ENCODE measurements at places on chromosomes 16 and 17.
A peak's percentile ranks its signal among the peaks of the same experiment; 100 is the strongest.

- no peak for DNase-seq
These were observed 206.5 kb upstream of the CDH5 start for GRCh38 chr16:66159987-66160386.

- DNase-seq, result no peak
These were observed 7.5 kb upstream of the CSNK2A2 start for GRCh38 chr16:58205276-58206036.

DNA sequence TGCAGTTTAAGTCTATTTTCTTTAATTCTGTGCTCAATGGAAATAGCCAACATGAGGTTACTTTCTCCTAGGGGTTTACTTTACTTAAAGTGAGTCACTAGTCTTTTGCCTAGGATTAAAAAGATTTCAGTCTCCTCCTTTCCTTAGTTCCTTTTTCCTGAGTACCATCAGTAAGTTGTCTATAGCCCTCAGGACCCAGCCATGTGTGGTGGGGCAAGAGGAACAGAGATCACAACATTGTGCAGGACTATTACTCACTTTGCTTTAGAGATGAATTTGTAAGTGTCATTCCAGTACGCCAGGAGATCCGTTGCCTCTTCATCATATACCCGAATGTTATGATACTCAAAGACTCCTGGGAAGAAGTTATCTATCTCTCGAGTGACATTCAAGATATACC is 27.7 kb upstream of the CORO6 start:
- DNase-seq, result no peak

DNA sequence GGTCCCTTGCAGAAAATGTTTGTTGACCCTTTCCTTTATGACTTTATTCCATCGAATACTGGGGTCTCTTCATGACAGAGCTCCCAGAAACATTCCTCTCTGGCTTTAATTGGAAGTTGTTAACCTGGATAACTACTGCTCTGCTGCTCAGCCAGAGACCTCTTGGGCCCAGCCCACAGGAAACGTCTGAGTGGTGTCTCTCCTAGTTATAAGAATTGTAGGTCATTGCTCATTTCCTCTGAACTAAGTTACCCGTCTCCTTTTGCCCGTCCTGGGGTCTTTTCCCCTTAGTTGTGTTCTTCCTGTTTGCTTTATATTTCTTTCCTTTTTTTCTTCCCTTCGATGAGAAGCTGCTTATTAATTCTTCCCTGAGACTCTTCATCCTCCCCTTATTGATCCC is 9.0 kb downstream of the MAP2K6 start:
- DNase-seq, result no peak

- no peak for DNase-seq
These were observed 24.6 kb downstream of the VAT1L start for GRCh38 chr16:77812856-77813500.

- DNase-seq, result no peak
These were observed 11.8 kb downstream of the SIAH1 start for GRCh38 chr16:48373258-48374029.

GRCh38 chr16:20833086-20833485 is 26.8 kb downstream of the REXO5 start:
- no peak for DNase-seq

DNA sequence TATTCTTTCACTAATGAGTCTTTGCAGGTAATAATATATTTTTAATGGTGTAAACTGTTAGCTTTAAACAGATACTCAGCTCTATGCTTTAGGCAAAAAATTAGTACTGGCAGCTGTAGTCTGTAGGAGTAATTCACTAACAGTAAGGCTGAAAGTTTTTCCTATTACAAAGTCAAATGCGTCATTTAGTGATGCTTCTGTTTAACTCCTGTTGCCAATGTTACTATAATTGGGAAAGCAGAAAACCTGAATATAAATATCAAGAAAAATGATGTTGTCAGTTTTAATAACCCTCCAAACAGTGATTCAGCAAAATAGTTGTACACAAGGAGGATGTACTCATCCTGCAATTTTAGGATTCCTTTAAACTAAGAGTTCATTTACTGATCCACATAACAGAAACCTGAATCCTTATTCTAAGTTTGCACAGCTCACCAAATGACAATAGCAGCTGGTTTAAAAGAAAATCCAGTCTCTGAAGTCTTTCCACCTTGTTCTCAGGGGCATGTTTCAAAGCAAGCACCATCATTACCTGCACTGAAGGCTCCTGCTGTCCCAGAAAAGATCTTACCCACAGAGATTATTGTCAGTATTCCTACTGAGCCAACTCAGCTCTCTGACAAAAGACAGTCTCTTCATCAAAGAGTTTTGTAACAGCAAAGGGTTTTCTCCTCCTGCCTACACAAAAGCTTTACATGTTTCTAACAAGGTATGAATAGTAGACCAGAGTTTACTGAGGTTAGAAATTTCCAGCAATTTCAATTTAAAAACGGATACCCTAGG is 4.2 kb downstream of the CDR2 start:
- no peak for DNase-seq

- no peak for DNase-seq
These were observed 12.1 kb downstream of the HYDIN start for GRCh38 chr16:71218306-71218963.

DNA sequence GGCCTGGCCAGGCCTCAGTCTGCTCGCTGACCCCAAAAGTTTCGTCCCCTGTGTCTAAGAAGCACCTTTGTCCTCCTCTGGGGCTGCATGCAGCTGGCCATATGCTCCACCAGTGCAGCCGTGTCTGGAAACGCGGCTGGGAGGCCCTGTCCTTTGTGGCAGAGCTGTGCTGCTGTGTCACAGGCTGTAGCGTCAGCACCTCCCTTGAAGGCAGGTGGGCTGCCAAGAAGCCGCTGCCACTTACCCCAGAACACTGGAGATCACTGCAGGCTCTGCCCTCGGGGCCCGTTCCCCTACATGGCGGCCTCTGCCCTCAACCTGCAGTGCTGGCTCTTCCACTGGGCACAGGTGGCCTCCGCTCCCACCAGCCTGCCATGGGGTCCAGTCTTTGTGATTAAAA is 15.7 kb upstream of the MC1R start:
- no peak for DNase-seq

DNA sequence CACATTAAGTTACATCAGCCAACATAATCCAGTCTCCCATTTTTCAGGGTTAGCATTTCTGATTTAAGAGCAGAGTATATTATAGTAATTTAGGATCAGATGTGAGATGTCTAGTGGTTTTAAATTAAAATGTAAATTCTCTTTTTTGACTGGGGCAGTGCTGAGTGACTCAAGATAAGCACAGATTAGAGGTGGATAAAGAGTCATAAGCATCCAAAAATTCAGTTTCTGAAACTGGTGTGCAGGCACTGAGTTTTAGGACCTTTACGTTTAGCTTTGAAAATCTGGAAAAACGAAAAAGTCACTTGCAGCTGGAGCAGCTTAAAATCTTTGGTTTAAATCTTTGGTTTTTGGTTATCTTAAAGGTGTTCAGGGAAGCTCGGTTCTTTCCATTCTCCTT is 190.7 kb downstream of the FTO start:
- DNase-seq, result no peak

- DNase-seq, result peak; percentile 23
These were observed 431 bp downstream of the SLFN11 start for GRCh38 chr17:35372846-35373533.

DNA sequence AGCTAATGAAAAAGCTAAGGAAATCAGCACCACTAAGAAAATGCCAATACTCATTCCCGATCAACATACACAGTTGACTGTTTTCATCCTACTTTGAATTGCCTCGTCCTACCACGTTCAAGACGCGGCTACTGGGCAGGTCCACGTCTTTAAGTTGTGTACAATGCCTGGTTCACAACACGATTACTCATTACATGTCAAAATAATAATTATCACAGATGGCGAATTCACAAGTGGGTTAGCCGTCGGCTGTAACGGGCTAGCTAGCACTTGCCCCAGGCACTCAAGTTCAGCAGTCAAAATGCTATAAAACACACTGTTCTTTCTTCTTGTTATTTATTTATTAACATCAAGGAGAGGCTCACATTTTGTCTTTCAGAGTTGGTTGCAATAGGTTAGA is 124.2 kb downstream of the ZFHX3 start:
- DNase-seq, result no peak

DNA sequence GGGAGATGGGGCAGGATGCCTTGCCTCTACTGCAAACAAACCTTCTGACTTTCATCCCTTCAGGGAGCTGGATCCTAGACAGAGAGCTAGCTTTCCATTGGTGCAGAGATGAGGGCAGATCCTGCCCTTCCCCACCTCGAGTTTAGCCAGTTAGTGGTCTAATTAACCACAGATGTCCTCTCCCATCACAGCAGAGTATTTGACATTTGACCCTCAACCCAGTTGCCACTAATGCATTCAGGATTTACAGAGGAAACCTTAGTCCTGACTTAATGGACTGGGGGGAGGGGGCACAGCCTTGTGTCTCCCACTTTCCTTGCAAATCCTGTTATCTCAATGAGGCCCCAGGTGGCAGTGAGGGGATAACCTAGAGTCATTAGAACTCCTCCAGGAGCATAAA is 10.2 kb downstream of the PIP4K2B start:
- no peak for DNase-seq

DNA sequence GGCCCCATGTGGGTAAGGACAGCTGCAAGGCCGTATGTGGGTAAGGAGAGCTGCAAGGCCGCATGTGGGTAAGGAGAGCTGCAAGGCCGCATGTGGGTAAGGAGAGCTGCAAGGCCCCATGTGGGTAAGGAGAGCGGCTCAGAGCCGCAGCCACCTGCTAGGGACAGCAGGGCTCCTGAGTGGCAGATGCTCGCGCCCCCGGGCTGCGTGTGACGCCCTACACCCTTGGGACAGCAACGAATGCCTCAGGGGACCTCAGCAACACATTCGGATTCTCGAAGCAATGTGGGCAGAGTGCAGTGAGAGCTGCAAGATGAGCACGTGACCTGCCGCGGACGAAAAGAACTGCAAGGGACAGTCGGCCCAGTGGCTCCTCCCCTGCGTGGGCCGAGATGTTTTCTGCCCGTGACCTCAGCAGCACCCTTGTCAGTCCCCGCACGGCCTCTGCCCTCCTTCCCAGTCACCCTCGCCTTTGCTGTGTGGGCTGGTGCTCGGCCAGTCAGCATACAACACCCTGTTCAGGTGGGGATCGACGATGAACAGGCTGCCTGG is 9.6 kb upstream of the SLC38A8 start:
- no peak for DNase-seq

DNA sequence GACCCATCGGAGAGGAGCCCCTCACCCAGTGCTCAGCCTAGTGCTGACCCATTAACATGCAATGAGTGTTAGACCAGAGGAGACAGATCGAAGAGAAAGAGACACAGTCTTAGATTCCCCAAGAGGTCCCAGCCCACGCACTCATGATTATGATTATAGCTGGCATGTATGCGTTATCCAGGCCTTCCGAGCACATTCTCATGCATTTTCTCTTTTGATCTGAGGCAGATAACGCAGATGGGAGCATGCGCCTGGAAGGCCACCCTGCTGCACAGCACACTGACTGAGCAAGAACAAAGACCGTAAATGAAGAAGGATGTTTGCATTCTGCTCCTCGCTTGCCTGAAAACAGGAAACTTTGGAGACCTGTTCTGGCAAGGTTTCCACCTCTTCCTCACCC is 232.7 kb downstream of the SOX9 start:
- no peak for DNase-seq

DNA sequence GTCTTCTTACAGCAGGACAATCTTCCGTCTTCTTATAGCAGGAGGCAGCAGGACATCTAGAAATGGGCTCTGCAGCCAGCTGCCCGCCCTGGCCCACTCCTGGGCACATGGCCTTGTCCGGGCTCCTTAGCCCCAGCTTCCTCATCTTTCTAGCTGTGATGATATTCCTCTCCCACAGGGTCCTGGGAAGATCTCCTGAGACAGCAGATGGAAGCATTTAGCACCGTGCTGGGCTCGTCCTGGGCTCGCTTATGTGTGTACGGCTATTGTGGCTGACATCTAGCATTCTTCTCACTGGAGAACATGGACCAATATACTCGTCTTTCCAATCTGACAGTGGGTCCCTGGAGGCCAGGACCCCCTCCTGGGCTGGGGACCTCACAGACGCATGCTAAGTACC is 48.5 kb downstream of the TIMM22 start:
- DNase-seq, result no peak

DNA sequence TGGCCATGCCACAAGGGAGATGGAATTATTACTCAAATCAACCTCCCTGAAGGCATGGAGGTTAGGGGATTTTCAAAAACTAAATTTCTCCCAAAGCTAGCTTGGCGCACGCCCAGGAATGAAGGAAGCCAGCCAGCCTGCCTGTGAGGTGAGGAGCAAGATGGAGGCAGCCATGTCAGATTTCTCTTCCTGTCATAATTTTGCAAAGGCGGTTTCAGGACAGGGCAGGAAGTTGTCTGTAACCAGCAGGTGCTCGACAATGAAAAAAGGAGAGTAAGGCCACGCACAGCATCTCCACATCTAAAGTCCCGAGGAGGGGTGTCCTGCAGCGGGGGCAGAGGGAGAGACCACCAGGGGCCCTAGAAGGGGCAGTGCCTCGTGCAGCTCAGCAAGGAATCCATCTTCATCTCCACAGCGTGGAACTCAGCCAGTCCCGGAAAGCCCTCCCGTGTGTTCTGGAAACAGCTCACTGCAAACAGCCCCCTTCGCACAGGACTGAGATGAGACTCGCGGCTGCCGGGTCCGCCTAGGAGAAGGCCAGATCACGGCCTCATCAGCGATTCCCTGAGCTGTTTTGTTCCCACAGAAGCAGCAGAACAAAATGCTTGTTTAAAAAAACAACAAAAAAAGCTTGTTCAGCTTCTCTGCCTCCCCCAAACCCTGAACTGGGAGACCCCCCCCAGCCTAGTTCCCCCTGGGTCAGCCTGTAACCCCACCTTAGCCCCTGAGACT is 47.8 kb downstream of the SLC7A5 start:
- no peak for DNase-seq

GRCh38 chr17:16915752-16916556 is 56.0 kb downstream of the TNFRSF13B start:
- DNase-seq, result no peak

DNA sequence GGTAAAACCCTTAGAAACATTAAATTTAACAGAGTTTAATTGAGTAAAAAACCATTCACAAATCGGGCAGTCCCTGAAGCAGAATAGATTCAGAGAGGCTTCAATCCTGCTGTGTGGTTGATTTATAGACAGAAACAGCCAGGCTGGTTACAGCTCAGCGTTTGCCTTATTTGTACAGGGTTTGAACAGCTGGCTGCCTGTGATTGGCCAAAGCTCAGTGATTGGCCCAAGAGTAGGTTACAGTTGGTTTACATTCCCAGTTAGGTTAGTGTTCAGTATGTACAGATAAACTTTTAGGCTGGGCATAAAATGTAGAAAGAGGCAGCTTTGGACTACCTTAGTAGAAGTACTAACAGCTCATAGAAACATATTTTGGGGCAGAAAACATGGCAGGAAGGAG is 210.4 kb upstream of the ELAC2 start:
- DNase-seq, result no peak

GRCh38 chr17:46950342-46950996 is 27.5 kb downstream of the GOSR2 start:
- DNase-seq, result no peak

All from left hindlimb (tissue), 1 donor.